ENCODE measurements at places on chromosomes 4 and X.

DNA sequence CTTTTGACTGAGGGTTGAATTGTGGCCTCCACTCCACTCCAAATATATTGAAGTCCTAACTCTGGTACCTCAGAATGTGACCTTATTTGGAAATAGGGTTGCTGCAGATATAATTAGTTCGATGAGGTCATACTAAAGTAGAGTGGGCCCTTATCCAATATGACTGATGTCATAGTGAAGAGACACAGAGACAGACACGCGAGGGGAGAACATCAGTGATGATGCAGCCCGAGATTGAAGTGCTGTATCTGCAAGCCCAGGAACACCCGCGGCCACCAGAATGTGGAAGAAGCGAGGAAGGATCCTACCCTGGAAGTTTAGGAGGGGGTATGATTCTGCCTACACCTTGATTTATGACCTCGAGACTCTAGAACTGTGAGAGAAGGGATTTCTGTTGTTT lies 279.0 kb downstream of the ANKRD50 start:
- no peak for DNase-seq

- no peak for DNase-seq
These were observed 33.1 kb downstream of the GAB3 start for GRCh38 chrX:154717824-154718223.

DNA sequence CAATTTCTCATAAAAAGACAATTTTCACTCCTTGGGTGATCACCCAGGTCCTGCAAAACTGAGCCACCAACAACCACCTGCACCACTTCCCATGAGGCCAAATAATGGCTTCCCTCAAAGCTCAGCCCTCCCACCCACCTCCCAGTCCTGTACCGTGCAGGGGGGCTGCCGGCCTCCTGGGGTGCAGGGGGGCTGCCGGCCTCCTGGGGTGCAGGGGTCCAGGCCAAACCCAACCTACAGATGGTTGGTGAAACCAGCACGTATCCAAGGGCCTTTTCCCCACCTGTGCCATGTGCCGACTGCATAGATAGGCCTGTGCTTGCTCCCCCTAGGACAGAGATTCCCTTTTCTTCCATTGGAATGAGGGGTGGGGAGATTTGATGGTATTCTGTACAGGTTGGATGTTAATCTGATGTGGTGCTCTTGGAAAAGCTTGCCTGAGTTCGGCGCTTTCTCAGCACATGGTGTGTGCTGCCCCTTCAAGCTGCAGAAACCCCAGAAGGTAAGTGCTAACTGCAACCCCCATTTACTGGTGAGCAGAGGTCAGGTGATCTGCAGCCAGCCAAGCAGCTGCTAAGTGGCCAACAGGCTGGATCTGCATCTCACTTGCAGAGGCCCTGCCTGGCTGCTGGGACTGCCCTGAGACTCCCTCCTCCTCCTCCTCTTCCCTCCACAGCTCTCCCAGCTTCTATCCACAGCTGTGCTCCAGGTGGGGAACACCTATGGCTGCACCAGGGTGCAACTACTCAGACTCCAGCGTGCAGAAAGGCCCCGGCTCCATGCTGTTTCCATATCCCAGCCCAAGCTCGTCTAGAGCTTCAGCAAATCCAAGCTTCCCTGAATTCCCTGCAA lies 38.8 kb downstream of the FRG1 start:
- DNase-seq, result no peak

DNA sequence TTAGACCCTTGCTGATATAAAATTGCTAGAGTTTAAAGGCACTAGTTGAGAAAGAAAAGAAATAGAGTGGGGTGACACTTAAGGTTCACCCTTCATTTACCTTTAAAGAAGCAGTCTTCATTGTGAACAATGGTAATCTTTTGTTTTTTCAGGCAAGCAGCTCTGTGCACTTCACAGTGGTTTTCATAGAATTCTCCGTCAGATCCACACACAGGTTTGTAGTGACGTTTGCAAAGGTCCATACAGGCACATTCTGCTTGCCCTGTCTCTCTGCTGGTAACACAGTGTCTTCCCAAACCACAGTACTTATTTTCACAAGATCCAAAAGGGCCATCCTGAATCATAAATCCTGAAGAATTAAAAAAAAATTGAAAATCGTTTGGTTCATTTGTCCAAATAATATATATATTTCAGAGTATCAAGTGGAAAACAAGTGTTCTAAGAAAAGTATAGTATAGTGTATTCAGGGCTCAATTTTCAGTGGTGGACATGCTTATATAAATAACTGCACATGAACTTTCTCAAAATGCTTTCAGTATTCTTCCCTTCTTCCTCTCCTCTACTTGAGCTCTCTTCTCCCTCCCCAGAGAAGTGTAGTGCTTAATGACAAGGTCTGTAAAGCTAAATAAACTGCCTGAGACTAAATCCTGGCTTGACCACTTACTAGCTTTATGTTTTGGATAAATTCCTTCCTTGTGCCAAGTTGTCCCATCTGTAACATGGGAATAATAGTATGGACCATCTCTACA lies 243.3 kb downstream of the FSTL5 start:
- DNase-seq, result no peak

DNA sequence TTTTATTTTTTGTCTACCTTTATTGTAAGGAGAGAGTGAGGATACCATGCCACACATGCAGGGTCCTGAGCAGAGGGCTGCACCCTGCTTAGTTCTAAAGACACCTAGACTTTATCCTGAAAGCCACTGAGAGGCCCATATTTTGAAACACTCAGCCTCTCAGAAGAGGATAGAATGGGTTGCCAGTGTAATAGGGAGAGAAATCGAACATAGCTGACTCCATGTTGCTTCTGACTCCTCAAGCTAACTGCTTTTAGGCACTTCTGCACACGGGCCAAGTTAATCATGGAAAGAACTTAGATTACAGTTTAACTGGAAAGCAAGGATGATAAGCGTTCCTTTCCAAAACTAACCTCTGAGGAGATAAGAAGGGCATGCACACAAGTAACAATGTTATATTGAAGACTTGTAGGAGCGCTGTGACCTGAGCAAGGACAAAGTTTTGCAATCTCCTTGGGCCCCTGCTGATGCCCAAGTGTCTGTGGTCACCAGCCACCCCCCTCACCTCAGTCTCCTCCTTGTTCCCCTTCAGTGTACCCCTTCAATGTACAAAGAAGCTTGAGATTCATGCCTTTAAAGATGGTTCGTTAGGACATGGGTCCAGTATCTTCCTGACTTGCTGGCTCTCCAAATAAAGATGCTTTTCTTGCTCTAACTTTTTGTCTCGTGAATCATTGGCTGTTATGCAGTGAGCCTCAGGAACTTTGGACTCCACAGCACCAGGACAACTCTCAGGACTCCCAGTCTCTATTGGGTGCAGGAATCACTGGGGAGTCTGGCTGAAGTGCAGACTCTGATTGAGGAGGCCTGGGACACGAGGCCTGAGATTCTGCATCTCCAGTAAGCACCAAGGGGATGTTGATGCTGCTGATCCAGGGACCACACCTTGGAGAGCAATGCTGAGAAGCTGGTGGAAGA lies 25.4 kb upstream of the CD99 start:
- no peak for DNase-seq

GRCh38 chr4:37542706-37543105 lies 143.5 kb downstream of the RELL1 start:
- no peak for DNase-seq

DNA sequence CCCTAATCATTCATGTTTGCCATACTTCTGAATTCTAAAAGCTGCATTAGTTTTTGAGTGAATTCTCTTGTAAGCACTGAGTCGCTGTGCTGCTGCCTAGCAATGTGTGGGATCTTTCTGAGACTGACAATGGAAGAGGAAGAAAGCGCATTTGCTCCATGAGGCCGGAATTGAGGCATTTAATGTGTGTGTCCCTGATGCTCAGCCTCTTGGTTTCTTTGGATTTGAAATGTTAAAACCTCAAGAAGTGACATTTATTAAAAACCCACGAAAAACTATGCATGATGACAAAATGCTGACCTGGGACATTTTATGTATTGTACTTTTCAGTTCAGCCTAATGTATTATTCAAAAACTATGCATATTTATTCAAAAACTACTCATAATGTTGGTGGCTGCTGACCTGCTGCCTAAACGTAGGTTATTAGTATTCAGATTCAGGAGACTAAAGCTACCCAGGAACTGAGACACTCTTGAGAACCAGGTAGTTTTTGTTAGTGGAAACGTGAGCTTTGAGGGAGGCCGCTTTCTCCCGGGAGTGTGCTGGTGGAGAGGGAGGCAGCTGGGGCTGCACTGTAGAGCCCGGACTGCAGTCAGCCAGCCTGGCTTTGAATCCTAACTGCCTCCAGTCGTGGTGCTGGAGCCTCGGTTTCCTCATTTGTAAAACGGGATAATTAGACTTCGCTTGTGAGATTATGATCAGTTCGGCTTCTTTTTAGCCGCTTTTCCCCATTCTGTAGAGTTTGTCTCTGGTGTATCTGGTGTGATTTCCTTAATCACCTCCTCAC lies 11.3 kb downstream of the RGS12 start:
- DNase-seq, result no peak

- DNase-seq, result no peak
These were observed 55.3 kb downstream of the ARHGAP10 start for GRCh38 chr4:147787204-147787603.

DNA sequence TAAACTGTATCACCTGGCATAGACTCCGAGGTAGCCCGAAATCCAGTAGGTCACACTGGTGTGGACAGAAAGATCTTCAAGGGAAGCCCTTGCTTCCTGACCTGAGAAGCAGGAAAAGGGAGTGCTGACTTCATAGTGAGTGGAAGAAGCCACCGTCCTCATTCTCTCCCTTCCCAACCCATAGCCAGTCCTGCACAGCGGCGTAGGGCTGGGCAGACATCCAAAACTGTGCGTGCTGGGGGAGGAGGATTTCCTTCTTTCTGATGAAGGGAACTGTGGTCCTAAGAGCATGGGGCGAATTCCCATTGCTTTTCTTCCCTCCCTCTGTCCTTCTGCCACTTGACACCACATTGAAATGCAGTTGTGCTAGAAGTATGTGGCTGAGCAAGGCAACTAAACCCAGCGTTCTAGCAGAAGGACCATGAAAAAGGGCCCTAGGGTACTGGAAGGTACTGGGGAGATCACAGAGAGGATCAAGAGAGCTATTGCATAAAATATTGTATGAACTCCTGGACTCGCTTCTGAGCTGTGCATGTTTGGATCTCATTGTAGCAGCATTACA lies 66.9 kb downstream of the STOX2 start:
- no peak for DNase-seq

DNA sequence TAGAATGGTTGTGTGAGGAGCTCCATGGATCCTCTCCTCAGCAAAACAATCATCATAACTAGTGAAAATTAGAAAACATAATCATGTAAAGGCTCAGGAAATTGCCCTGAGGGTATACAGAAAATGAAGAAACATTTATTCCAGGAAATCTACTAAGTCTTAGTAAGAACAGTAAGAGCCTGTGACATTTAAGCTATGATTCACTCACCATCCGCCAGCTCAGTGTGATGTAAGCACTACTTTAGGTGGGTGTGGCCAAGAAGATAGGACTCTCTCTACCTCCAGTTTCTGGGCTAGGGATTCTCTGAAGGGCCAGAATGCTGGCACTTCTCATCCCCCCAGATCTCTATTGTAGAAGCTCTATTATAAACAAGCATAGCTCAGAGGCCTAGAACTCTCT lies 147.5 kb downstream of the DLG3 start:
- DNase-seq, result peak; percentile 15

- no peak for DNase-seq
These were observed 10.3 kb downstream of the MAOA start for GRCh38 chrX:43666311-43666912.

DNA sequence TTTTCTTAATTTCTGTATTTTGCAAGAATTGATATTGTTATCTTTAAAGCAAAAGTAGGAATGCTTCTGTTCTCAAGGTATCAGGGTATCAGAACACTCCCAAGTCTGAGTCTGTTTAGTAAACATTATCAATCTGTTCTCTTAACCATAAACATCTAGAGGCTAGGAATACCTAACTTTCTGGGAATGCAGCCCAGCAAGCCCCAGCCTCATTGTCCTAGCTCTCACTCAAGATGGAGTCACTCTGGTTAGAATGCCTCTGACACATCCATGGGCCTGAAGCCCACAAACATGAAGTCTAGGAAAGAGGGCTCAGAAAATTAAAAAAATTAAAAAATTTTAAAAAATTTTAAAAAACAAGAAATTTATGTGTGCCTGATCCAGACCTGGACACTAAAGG lies 315.1 kb upstream of the DKK2 start:
- no peak for DNase-seq

DNA sequence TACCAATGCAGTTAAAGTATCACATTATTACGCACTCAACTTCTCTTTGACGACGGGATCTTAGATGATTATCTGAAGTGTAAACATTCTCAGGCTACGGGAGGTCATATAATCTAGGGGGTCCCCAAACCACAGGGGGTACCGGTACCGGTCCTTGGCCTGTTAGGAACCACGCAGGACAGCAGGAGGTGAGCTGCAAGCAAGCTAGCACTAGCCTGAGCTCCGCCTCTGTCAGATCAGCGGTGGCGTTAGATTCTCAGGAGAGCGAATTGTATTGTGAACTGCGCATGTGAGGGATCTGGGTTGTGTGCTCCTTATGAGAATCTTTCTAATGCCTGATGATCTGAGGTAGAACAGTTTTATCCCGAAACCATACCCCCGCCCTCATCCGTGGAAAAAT lies 20.6 kb upstream of the PRR27 start:
- no peak for DNase-seq

GRCh38 chr4:5467111-5467510 lies 241.2 kb downstream of the EVC2 start:
- DNase-seq, result no peak

GRCh38 chr4:100539706-100540105 lies 21.9 kb upstream of the EMCN start:
- no peak for DNase-seq

DNA sequence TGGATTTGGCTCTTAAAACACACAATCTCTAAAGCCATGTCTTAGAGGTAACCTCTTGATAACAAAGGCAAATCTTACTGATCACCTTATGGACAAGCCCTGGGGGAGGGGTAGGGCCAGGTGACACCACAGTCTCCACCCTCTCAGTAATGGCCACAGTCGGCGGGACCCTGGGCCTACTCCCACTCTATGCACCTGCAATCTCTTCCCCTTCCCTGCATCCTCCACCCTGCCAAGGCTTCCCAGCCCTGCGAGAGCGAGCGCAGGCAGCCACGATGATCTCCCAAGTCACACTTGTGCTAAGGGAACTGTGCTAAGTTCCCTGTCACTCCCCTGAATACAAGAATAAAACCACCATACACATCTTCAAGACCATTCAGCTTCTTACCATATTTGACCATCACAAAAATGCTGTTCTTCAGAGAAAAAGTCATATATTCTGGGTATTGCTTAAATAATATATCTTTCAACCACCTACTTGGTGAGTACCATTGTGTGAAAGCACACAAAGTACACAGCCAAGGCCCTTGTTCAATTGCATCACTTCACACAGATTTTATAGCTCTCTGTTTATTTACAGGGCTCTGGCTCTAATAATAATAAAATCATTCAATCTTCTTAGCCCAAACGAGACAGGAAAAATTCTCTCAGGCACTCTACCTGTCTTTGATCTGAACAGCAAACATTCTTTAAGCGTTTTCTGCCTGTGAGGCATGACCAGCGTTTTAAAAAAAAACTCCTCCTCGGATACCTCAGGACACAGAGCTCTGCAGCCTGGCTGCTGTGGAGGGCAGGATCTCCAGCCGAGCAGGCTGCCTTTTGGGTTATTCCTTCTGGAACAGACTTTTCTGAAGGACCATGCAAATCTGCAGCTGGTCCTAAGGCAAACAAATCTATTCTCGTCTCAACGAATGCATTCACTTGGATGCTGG lies 115.7 kb upstream of the MAP3K15 start:
- DNase-seq, result no peak

- no peak for DNase-seq
These were observed 399.2 kb downstream of the IL15 start for GRCh38 chr4:142035566-142035965.
